ENCODE measurements at places on chromosomes 12 and 14.

GRCh38 chr12:5947006-5947405 is 1.9 kb upstream of the ANO2 start:
- H3K36me3 ChIP-seq = no peaks in the 10 kb centered on the region
- H3K4me1 ChIP-seq = peaks cover 4% of the 10 kb centered on the region
- no peak overlapping the region for H3K27ac ChIP-seq
- H3K27me3 ChIP-seq = peaks cover 83% of the 10 kb centered on the region
- H3K4me3 ChIP-seq = no peak overlapping the region

DNA sequence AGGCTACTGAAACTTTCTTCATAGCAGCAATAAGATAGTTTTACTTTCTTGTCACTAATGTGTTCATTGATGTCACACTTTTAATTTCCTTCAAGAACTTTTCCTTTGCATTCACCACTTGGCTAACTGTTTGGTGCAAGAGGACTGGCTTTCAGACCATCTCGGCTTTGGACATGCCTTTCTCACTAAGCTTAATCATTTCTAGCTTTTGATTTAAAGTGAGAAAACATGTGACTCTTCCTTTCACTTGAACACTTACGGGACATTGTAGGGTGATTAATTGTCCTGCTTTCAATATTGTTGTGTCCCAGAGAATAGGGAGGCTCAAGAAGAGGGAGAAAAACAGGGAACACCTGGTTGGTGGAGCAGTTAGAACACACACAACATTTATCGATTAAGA is 41.9 kb downstream of the IFNG start:
- no peaks in the 10 kb centered on the region for H3K27me3 ChIP-seq
- H3K4me3 ChIP-seq = peak overlapping the region; percentile 61
- peak overlapping the region; percentile 88 for H3K27ac ChIP-seq

DNA sequence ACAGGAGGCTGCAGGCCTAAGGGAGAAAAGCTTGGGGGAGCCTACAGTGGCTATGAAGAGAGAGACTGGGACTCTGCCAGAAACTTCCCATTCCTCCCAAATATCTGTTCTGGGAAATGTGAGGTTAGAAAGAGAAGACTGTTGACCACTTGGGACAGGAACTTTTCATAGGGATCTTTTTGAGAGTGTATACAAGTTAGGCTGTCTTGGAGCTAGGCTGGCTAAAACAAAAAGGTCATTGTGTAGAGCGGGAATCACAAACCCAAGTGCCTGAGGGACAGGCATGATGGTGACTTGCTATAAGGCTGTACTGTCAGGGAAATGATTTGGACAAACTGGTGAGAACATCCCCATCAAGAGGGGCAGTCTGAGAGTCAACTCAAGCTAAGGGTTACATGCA is 175.1 kb downstream of the GRIP1 start:
- H3K36me3 ChIP-seq = no peaks in the 10 kb centered on the region
- H3K27me3 ChIP-seq = no peaks in the 10 kb centered on the region
- no peak for DNase-seq
- H3K27ac ChIP-seq = no peak overlapping the region
- no peaks in the 10 kb centered on the region for H3K4me1 ChIP-seq

GRCh38 chr14:104973385-104974145 is 4.6 kb downstream of the AHNAK2 start:
- no peak overlapping the region for H3K4me3 ChIP-seq
- H3K27ac ChIP-seq = no peak overlapping the region
- no peak for DNase-seq
- no peaks in the 10 kb centered on the region for H3K36me3 ChIP-seq

DNA sequence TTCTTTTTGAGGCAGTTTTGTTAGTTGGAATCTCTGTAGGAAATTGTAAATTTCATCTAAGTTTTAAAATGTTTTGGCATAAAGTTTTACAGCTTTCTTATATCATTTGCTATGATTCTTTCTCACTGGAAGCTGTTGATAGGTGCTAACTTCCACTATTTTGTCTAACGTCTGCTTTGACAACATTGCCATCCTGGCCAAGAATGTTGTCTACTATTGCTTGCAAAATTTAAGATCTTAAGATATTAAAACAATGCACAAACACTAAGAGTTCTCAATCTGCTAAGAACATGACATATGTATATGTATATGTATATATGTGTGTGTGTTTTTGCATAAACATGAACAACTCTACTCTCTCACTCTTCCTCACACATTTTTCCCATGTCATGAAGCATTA is 64.1 kb upstream of the MDGA2 start:
- H3K27ac ChIP-seq = no peak overlapping the region
- H3K4me3 ChIP-seq = no peak overlapping the region
- H3K4me1 ChIP-seq = no peaks in the 10 kb centered on the region
- no peak for DNase-seq

DNA sequence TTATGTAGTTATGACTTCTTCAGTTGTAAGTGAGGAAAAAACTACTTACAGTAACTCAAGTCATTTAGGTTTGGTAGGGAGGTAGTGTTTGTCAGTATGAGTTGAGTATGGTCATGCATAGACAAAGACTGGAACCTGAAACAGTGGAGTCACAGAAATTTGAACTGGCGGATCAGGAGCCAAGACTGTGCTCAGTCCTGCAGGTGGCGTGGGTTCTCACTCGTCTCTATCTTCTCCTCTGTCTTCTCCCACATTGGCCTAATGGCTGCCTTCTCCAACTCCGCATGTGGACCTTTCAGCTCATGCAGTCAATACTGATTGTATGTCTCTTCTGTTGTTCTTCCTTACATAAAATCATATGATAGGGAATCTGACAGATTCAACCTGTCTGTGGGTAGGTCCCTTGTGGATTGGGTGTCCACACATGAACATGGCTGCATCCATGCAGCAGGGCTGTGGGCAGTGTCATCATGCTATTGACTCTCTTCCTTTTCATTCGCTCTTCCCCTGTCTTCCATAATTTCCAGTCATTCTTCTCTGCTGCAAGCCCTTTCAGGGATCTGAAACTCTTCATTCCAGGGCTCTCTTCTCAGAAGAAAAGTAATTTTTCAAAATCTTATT is 78.8 kb upstream of the NEDD1 start:
- H3K4me1 ChIP-seq = no peaks in the 10 kb centered on the region
- H3K4me3 ChIP-seq = no peak overlapping the region
- no peak overlapping the region for H3K27ac ChIP-seq
